ENCODE measurements at places on chromosomes 4 and X.

DNA sequence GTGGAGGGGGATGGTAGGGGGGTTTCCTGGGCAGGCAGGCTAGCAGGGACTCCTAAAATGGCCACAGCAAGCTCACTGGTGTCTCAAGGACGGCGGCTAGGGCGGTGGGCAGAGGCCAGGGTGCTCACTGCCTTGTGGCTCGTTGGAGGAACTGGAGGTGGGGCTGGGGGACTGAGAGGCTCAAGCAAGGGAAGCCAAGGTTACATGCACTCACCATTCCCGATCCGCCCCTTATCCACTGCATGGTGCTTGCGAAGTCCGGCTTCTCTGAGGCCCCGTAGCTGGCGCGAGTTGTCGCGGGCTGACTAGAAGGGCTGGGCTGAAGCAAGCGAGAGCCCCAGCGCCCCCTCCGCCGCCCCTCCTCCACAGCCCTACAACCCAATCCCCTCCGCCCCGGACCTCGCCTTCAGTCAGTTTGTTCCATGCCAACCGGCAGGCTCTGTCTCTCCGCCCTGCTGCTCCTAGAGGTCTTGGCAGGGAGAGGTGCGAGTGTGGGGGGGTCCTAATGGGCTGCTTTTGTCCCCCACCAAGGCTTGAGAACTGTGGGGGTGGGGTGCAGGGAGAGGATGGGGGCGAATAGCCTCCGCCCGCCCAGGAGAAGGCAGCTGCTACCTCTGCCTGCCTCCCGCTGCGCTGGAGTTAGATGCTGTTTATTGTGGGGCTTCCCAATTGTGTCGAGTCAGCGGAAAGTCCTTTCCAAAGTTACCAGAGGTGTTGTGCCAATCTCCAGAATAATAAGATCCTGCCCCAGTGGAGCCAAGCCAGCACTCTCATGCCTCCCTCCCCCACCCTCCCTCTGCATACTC is at the start of gene ARHGEF9:
Gene ARHGEF9, minus strand, starts transcription at position 313 of the 806 bp plus-strand sequence. Its CDS starts 69 bp downstream, at position 244.
- peak; percentile 81 for DNase-seq

DNA sequence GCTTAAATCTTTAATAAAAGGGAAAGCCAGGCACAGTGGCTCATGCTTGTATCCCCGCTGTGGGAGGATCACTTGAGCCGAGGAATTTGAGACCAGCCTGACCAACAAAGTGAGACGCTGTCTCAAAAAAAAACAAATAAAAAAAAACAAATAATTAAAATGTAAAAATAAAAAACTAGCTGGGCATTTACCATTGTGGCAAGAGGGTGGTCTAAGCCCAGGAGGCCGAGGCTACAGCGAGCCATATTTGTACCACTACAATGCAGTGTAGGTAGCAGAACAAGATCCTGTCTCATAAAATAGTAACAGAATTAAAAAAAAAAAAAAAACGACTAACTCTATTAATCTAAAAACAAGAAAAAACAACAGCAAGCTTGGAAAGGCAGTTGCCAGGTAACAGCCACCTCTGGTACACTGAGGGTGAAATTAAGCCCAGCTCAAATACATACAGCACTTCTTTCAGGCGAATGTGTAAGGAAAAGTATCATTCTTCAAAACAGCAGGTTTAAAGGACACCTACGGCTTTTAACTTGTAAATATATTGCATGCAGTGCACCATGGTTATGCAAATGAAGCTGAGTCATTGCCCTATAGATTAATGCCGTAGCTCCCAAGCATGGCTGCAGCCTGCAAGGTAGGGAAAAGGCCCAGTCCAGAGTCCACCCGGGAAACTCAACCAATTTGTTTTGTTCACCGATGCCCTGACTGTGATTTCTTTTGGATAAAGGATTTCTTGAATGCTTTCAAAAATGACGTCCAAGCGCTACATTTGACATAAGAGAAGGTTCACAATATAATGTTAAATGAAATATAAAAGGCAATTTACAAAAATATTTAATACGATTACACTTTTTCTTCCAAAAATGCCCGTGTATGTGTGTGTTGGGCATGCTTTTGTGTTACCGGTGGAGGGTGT is 14.5 kb upstream of the TXLNG start:
- DNase-seq: peak; percentile 42

- DNase-seq: peak; percentile 69
These were observed 100.8 kb downstream of the SHROOM3 start for GRCh38 chr4:76535603-76536372.

GRCh38 chrX:47278691-47279090 is 45.9 kb downstream of the USP11 start:
- no peak for DNase-seq

- DNase-seq: no peak
These were observed 67.2 kb downstream of the ANTXR2 start for GRCh38 chr4:80005863-80006262.

DNA sequence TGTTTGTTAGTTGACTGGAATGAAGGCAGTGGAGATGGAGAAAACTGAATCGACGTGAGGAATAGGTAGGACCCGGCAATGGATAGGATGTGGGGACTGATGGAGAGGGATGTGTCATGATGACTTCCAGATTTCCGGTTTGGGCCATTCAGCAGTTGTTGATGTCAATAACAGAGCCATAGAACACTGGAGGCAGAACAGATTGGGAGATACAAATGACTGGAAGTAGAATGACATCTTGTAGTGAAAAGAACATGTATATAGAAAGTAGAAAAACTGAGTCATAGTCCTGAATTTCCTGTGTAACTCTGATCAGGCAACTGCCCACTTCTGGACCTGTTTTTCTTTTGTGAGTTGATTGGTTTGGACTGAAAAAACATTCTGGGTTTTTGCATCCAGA is 24.5 kb downstream of the CETN2 start:
- no peak for DNase-seq

DNA sequence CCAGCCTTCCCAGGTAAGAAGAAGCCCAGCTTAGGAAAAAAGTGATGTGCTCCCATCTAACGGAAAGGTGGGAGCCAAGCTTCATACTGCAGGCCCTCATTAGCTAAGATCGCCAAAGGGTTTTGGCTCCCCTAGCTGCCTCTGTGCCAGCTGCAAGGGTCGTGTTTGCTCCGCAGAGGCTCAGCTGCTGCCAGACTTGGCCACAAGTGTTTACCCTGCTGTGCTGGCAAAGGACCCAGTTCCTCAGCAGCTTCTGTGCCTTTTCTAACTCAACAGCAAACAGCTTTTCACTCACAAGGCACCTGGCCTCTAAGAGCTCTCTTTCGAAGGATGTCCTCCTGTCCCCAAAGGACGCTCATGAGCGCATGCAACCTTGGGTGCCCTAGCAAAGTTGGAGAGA is 12.2 kb upstream of the VMA21 start:
- no peak for DNase-seq

DNA sequence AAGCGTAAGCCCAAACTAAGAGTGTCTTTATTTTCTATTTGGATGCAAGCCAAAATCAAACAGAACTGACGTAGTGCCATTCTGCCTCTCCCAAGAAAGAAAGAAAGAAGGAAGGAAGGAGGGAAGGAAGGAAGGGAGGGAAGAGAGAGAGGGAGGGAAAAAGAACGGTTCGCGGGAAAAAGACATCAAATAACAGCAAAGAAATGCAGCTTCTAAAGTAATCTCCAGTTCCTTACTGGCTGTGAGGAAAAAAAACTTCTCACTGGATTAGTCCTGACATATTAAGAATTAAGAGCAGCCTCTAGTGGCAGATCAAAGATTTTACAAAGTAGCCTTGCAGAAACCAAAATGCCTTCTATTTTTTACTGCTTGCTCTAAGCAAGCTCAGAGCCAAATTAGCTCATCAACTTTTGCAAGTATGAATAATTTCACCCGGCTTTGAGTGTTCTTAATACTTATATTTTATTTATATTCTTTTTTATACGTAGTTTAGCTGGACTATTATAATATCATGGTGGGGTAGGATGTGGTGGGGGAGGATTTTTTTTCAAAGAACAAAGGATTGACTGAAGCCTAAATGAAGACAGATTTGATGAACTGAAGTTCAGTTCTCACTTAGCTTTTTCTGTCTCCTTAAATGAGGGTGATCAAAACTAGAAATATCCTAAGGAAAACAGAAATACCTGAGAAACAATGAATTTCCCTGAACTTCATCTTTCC is 36.6 kb downstream of the PITX2 start:
- DNase-seq: peak; percentile 29

DNA sequence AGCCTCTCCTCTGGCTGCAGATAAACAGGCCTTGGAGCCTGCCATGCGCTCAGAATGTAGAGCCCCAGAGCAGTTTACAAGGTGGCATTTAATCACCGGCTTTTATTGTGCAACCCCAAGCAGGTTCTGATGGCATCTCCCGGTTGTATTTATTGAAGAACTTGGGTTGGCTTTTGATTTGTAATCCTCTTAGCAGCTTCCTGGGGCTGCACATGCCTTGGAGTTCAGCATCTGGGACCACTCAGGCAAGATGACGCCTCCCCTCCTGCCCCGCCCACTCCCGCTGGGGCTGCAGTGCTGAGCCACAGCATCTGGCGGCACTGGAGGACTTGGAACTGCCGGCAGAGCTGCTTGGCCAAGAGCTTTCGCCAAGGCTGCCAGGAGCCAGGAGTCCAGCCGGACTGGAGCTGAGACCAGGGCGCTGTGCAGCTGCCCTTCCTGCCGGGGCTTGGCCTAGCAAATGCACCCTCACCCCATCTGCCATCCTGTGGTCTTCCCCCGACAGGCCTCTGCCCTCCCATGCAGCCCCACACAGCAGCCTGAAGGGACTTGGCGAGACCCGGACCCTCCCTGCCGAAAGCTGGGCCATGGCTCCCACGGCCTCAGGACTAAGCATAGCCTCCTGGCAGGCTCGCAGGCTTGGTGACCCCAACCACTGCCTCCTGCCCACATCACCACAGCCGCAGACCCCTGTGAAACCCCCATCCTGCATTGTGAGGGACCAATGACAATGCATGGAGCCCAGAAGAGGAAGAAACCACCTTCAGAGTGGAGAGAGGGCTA is 5.4 kb downstream of the HTRA3 start:
- no peak for DNase-seq

DNA sequence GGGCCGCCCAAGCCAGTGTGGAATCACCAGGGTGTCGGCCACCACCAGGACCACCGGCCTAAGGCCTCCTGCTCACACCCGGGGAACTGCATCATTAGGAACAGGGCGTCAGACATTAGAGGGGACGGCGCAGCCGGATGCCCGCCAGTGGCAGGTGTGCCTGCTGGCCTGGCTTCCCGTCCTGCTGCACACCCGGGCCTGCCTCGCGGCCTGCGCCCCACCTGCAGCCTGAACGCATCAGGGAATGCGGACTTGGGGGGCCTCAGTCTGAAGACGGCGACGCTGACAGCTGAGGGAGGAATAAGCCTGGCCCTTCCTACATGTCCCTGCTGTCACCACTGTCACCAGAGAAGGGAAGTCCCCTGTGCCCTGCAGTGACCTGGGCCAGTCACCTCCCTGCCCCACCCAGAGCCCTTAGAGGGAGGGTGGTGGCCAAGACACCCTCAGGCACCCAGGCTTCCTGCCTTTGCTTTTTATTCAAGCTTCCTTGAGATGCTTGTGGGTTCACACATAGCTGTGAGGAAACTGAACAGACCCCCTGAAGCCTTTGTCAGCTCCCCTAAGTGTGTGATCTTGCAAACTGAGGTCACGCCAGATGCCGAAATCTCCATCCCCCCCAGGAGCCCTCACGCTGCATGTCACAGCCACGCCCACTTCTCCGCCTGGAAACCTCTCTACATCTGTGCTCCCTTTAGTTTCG is 3.2 kb downstream of the DGKQ start:
- no peak for DNase-seq

DNA sequence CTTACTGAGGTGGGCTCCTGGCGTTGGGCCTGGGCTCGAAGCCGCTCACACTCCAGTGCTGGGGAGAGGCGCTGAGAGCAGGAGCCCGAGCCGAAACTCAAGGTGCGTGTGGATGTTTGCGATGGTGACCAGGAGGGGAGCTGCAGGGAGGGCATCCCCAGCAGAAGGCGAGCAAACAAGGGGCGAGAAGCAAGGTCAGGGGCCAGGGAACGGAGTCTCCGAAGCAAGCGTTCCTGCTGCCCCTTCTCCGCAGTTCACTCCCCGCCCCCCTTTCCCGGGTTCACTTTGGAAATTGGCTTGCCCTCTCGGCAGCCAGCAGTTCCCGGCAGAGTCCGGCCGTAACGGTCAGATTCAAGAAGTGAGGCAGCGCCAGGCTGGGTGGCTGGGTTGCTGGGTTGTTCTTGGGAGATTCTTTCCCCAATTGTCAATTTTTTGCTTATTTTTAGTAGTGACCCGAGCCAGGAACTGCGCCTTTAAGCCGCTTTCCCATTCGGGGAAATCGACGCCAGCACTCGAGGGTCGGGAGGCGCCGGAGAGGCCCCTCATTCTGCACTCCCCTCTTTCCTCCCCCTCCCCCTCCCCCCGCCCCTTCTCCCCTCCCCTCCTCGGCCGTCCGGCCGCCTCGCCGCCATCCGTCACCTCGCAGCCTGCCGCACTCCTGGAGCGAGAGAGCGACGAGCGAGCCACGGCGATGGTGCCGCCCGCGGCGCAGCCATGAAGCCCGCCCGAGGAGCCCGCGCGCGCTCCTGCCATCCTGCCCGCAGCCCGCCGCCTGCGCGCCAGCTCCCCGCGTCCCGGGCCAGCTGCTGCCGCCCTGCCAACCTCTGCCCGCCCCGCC is at the start of gene FRMPD3:
Gene FRMPD3, plus strand, starts transcription at position 655 of the 838 bp plus-strand sequence. CDS start 76,937 bp downstream, outside the sequence.
- DNase-seq: no peak
